Stimulated activated CD8-positive, alpha-beta memory T cell treated with anti-CD3 and anti-CD28 coated beads, Interleukin-2, amount 100 ng/mL, for 1 hour (primary cell): ENCODE measurements at places on chromosomes 2 and 18.
A peak's percentile ranks its signal among the peaks of the same experiment; 100 is the strongest.

GRCh38 chr2:98269830-98270229 is 76.4 kb upstream of the CNGA3 start:
- DNase-seq = no peak

DNA sequence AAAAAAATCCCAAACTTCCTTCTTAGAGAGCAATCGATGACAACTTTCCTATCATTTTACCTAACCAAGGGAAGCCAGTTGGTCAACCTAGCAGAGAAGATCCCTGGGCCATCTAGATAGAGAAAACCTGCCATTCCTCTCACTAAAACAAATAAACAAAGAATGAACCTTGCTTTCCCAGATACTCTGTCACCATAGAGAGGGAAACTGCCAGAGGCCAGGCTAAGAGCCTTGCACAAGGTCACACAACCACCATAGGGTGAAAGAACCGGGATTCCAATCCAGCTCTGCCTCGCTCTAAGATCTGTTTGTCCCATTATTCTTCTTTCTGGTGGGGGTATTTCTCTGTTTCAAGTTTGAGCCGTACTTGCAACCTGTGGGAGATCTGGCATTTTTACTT is 154.6 kb downstream of the CYRIA start:
- DNase-seq = no peak

DNA sequence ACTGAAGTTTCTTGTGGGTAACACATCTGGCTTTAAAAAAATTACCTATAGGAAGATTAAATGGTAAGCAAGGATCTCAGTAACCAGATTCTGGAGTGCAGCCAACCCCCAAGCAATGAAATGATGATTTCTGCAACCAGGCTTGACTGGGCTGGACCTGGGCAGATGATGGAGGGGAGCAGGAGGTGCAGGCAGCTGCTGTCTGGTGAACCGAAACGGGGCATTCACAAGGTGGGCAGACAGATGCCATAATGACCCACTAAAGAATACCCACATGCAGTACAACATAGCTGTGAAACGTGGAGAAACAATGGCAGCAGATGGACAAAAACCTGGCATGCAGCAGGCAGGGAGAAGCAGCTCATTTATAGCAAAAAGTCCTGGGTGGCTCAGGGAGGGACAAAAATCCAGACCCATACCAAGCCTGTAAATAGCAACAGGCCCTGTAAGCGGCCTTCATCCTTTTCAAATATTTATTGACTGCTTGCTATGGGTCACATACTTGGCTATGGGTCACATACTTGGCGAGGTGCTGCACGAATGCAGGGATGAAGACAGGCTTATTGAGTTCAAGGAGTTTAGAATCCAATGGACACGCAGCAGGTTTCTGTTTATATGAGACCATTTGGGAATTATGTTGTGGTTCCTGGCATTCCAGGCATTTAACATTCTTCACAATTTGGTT is 244.7 kb downstream of the HRH4 start:
- DNase-seq = no peak

GRCh38 chr2:235025800-235026536 is 74.2 kb downstream of the SH3BP4 start:
- no peak for DNase-seq

GRCh38 chr2:7012141-7012764 is 95.0 kb downstream of the RNF144A start:
- DNase-seq = no peak

GRCh38 chr2:7430869-7431641 is 513.8 kb downstream of the RNF144A start:
- DNase-seq = no peak

- DNase-seq = no peak
These were observed 612.7 kb downstream of the EPHA4 start for GRCh38 chr2:220959391-220959802.

DNA sequence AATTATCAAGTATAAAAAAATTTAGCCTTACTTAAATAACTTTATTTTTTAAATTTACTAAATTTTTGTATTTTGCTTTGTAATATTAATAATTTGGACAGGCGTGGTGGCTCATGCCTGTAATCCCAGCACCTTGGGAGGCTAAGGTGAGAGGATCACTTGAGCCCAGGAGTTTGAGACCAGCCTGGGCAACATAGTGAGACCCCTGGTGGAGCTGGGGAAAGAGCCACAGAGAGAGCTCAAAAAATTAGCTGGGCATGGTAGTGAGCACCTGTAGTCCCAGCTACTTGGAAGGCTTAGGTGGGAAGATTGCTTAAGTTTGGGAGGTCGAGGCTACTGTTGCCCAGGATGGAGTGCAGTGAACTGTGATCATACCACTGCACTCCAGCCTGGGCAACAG is 143.5 kb downstream of the B3GNT2 start:
- DNase-seq = no peak

- DNase-seq = no peak
These were observed 26.7 kb upstream of the TGFA start for GRCh38 chr2:70580352-70580751.

DNA sequence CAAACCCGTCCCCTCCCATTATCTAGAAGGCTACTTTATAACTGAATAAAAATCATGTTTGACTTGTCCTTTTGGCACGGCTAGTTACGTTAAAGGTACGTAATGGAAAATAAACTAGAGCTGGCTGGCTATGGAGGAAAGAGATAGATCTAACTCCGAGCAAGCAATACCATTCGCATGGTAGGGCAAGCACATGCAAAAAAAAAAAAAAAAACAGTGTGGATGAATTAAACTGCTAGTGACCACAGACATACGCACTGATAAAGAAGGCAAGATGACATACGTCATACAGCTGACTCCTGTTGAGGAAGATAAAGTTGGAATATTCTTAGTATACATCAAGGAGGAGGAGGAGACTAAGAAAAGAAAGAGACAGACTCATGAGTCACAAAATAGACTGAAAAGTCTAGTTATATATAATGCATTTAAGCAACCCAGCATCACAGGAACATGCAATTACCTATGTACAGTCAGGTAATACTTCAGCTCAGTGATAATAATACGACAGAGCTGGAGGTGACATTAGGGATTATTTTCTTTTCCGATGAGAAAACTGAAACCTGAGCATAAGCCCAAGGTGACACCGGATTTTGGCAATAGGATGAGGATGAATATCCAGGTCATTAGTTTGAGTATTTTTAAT is 37.9 kb upstream of the NARS1 start:
- no peak for DNase-seq

DNA sequence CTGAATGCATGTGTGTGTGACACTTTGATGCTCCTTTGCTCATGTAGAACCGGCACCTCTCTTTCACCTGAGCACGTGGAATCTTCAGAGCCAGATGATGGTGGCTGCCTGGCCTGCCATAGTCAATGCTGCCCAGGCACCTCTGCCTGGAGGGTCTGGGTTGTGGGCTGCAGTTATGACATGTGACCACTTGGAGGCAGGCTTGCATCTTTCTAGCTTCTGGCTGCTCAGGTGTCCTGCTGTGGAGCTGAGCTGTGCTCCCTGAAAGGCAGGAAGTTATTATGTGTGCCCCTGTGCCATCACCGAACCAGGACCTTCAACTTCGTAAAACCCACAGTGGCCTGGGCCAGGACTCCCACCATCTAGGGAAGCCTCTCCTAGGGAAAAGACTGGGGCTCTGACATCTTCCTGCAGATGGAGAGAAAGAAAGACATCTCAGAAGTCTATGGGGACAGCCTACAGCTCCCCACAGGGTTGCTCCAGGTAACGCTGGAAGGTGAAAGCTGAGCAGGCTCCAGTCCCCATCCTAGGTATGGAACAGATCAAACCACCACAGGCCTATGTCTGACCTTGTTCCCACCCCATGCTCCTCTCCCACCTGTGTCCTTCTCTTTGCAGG is 30.2 kb downstream of the PSD4 start:
- DNase-seq = peak; percentile 45

DNA sequence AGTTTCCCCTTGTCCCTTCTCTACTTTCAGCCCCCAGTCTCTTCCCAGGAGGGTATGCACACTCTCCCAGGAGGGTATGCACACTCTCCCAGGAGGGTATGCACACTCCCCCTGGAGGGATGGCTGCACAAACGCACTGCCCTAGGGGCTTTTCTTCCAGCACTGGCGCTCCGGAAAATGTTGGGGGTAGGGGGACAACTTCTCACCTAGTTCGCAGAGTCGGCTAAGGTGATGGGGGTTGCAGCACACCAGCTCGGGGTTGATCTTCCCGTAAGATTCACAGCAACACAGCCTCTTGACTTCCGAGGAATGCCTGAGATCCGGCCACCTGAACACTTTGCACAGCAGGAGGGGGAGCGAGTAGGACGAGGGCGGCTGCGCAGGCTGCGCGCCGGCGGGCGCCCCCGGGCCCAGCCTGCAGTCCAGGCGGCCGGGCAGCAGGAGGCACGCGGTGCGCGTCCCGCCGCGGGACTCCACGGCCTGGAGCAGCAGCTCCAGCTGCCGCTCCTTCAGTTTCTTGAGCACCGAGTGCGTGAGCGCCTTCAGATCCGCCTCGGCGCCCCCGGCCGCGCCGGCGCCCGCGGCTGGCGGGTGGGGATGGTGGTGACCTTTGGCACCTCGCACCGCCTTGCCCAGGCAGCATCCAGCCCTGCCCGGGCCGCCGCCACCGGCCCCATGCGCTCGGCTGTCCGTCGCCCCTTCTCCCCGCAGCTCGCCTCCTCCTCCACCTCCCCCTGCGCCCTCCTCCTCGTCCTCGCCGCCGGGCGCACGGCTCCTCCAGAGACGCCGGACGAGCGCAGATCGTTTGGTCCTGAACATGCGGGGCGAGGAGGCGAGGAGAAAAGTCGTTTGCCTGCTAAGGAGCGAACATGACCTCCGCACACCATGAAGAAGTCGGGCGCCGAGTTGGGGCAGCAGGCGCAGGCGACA is 894 bp downstream of the SMAD7 start:
- DNase-seq = no peak

GRCh38 chr2:203682688-203683130 is 23.7 kb upstream of the CD28 start:
- no peak for DNase-seq

DNA sequence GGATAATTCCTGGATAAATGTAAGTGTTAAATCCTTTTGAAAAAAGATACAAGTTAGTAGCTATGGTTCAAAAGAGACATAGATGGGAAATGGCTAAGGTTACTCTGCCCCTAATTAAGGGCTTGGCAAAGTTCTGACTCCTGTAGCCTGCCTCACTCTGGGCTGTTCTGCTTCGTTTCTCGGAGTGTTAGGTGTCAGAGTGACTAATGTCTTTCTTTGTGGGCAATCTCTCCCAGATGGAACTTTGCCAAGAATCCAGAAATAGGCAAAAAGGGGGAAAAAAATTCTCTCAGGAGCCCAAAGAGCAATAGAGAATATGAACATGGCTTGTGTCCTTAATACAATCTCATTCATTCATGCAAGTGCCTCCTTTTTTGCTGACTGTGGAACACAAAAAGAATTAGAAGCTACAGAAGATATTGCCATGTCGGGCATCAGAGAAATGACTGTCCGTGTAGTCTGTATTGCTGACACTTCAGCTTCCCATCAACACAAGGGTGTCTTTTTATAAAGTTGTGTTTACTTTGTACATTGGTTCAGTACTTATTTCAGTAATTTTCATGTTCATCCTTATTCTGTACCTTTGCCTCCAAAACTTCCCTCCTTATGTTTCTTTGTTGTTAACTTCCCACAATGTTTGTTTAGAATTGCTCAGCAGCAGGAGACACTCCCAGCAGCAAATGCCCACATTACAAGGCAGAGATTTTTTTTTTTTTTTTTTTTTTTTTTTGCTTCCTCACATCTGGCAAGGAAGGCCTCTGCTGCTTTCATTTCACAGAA is 134.0 kb downstream of the FTCDNL1 start:
- no peak for DNase-seq

- no peak for DNase-seq
These were observed 335.5 kb downstream of the CLIP4 start for GRCh38 chr2:29450596-29451222.

DNA sequence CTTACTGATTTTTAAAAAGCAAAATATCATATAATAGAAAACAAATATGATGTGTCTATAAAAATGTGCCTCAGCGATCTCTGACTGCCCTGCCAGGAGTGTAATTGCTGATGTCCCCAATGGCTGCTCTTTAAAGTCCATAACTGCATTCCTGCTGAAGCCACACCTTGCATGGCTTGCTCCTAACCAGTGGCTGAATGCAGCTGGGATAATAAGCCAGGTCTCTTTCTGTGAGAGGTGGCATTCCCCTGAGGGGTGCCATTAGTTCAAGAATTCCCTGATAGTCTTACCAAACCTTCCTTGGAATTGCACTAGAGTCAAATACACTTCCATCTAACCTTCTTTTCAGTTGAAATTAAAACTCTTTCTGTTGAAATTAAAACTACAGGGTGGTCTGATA is 125.8 kb upstream of the ZNF804A start:
- DNase-seq = no peak

GRCh38 chr18:43158381-43158780 is 42.9 kb upstream of the RIT2 start:
- DNase-seq = no peak

GRCh38 chr18:11937874-11938478 is 29.9 kb upstream of the MPPE1 start:
- DNase-seq = peak; percentile 57

DNA sequence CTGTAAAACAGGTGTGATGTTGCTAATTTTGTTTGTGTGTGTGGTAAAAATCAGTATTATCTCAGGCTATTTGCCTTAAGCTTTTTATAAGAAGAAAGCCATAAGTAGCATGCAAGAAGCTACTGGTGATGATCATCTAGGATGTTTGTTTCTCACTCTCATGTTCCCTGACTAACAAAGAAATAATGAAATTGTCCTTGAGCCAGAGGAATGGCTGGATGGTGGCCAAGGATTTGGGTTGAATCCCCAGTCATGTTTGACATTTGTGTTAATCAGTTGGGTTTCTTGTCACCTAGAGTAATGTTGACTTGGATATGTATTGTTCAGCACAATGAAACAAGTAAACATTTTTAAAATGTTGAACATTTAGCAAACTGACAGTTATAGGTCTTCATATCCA is 496.8 kb upstream of the ZEB2 start:
- DNase-seq = no peak

DNA sequence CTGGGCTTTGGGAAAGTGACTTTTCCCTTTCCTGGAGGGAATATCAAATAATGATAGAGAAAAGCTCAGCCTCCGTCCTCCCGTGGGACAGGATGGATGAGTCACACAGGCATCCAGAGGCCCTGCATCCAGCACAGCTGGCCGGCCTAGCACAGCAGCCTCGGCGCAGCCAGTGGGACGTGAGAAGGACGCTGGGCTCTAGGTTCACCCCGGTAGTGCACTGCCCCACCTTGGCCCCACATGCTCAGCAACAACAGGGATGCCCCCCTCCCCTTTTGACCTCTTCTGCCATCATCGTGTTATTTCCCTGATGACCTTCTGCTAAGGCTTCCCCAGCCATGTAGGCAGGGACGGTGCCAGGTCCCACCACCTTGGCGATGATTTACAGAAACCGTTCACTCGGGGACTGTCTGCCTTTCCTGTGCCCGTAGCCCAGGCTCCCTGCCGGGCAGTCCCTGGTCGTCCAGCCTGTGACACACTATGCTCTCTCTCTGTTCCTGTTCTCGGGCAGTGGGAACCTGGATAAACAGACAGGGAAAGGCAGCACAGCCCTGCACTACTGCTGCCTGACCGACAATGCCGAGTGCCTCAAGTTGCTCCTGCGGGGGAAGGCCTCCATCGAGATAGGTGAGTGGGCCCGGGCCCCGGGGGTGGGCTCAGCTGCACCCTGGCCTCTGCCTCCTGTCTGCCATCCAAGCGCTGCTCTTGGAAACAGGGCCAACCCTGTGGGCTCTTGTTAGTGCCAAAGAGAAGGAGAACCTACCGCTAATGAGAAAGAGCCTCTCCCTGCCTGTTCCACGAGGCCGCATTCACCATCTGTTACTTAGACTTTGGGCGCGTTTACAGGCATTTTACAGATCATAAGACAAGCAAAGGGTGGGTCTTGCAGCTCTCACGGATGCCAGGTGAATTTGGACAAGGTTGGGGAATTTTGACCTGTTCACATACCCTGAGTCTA is 44.6 kb downstream of the ITGB1BP1 start:
- no peak for DNase-seq

GRCh38 chr2:59236723-59237122 is 995.6 kb upstream of the FANCL start:
- no peak for DNase-seq
